Activated CD8-positive, alpha-beta memory T cell treated with anti-CD3 and anti-CD28 coated beads for 1 hour (primary cell): ENCODE measurements at places on chromosomes 2 and 18.

GRCh38 chr2:44902217-44903137 lies 39.0 kb upstream of the SIX3 start:
- DNase-seq, result no peak

DNA sequence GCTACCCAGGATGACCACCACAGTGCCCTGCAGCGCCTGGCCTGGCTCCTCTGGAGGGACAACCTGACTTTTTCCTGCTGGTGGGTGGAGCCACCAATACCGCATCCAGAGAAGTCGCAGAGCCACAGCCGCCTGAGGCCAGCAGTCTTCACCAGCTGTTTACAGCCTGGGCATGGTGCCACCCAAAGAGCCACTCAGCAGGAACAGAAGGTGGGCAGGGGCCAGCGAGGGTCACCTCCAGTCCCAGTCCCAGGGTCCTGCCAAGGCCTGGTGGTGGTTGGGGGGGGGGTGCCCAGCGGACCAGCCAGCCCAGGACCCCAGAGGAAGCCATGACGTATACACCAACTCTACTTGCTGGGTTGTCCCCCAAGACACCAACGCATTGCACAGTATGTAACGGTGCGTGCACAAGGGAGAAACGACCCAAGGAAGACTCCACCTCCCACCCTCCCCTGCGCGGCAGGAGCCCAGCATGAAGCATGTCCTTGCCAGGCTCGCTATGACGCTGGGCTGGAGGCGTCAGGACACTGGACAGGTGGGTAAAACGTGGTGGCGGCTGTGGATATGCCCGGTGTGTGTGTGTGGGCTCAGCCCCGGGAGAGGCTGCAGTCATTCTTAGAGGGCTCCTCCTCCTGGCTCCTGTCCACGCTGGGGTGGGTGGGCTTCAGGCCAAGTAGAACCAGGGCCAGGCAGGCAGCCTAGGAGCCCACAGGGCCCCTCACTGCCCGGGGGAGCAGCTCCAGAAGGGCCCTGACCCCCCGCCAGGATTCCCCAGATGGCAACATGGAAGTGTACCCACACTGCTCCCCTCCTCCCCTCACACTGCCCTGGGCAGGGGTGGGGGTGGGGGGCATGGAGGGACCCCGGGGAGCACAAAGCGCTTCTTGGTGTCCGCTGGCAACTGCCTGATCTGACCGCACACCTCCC lies 49.3 kb downstream of the HS6ST1 start:
- DNase-seq, result no peak

GRCh38 chr2:216392018-216392562 lies 19.8 kb upstream of the MARCHF4 start:
- DNase-seq, result no peak

- DNase-seq, result no peak
Measured at GRCh38 chr2:27306573-27307286, 1.5 kb downstream of the UCN start.

DNA sequence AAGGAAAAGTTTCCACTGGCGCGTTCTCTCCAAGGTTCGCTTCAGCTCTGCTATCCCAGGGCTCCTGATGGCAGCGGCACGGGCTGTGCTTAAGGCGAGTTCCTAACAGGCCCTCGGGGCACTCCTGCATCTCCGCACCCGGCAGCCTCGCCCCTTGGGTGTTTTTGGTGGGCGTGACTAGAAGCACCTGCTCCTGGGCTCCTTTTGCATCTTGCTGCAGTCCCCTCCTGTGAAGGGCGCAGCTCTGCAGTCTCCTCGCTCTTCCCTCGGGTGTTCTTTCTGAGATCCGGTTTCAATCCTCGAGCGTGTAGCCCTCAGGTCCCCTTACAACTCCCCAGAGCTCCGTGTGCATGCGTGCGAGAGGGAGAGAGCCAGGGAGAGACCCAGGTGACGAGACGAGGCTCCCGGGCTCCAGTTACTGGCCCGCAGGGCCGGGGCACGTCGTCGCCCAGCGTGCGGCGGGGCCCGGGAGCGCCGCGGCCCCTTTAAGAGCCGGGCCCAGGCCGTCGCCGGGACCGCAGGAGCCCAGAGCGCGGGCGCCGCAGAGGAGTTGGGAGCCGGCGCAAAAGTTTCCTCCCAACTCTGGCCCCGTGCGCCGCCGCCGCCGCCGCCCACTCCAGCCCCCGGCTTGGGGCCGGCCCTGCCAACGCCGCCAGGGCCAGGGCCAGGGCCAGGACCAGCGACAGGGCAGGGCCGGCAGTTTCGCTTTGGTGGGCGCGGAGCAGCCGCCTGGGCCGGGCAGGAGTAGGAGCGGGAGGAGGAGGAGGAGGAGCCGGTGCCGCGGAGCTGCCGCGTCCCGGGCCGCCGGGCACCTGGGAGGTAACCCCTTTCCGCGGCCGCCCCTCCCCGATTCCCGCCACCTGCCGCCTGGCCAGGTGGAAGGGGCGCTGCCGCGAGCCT lies at the start of gene PARD3B:
PARD3B (plus strand) TSS at position 515 of the 900 bp plus-strand sequence. CDS start 525 bp downstream, outside the sequence.
- no peak for DNase-seq

DNA sequence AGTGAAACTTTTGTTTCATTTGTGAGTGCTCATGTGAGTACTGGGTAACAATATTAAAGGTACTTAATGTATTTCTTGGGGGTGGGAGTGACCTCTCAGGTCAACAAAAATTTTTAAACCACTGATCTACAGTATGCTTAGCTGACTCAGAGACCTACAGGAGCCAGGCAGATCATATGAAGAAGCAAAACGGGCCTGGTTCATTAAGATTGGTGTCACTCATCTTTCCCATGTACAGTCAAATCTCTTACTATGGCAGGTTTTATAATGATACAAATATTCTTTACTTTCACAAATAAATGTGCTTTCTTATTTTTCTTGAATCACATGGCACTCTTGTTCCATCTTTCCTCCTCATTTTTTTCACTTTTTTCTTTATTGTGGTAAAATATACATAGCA lies 7.7 kb upstream of the TMSB10 start:
- no peak for DNase-seq

DNA sequence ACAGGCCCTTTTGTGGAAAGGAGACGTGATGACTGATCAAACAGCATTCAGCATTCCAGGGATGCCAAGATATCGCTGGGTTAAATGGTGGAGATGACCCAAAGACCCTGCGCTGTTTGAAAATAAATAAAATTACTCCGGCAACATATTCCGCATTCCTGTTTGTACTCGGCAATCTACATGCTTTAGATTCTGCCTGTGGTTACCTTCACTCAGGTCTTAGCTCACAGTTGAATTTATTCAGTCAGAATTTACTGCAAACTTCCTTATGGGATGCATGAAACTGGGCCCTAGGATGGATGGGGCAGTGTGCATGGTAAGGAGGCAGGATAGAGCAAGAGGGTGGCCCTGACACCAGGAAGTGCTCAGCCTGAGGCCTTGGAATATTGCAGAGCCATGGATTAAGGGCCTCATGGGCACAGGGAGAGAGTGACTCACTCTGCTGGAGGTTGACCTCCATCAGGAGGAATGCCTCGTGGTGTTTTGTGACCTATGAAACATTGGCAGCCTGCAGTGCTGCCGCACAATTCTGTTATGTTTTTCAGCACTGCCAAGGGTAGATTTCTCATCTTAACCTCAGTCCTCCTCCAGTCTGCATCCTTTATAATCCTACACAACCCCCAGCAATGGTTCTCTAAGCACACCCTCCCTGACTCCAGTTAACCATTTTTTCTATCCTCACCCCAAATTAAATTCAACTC lies 321.4 kb downstream of the IRS1 start:
- no peak for DNase-seq

DNA sequence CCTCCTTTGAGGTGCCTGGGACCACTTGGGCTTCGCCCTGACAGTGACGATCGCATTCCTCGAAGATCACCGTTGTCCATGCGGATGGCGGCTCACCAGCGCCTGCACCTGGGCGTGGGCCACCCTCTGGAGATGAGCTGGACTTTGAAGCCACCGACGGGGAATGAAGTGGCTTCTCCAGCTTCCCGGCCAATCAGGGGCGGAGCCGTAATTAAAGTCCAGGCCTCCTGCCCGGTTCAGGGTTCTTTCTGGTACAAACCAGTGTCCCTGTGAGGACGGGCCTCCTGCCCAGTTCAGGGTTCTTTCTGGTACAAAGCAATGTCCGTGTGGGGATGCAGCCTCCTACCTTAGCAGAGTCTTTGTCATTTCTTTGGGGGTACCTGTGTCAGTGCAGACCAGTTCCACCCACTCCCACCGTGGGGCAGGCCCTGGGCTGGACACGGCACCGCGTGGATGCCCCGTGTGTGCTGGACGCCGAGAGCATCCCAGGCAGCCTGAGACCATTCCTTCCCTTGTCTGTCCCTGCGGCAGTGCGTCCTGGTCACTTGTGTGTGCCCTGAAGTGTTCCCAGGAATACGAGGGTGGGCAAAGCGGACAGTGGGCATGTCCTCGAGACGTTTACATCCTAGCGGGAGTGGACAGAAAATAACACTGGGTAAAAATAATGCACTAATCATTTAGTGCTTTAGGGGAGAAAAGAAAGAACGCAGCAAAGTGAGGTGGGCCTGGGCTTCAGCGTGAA lies 55.0 kb downstream of the KCNG2 start:
- no peak for DNase-seq

DNA sequence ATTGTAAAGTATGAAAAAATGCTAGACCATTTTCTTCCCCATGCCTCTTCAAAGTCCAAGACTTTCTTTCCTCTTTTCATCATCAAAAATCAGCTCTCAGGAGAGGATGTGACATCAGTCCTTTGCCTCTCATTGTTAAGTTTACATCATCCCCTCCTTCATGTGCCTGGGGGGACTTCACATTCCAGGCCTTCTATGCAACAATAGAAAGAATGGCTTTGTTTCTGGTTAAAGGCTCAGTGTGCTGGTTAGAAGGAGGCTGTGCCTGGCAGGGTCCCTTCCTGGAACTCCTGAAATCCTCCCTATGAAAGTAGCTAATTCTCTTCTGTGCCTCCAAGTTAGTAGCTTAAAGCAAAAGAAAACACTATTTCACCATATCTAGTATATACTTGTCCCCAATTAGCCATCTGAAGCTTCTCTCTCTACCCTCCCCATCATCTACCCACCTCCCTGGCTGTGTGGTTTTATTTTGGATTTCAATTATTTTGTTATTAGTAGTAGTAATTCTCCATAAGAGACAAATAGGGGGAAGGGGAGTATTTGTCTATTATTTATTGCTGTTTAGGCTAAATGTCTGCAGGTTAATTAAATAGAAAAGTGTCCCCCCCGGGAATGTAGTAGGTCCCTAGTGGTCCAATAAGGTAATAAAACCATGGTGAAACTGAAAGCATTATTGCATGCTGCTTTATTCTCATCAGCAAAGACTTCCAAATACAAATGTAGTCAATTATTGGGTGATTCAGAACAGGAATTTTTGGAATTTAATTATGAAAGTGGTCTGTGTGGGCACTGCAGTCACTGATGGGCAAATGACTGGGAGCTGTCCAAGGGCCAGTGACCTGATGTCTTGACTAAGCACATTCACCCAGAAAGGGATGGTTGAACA lies 69.0 kb downstream of the CPO start:
- DNase-seq, result no peak

GRCh38 chr18:1480309-1480708 lies 575.6 kb downstream of the ADCYAP1 start:
- no peak for DNase-seq

GRCh38 chr2:120540719-120541552 lies 194.7 kb upstream of the GLI2 start:
- DNase-seq, result no peak

GRCh38 chr2:138267902-138268254 lies 233.7 kb upstream of the SPOPL start:
- DNase-seq, result no peak

DNA sequence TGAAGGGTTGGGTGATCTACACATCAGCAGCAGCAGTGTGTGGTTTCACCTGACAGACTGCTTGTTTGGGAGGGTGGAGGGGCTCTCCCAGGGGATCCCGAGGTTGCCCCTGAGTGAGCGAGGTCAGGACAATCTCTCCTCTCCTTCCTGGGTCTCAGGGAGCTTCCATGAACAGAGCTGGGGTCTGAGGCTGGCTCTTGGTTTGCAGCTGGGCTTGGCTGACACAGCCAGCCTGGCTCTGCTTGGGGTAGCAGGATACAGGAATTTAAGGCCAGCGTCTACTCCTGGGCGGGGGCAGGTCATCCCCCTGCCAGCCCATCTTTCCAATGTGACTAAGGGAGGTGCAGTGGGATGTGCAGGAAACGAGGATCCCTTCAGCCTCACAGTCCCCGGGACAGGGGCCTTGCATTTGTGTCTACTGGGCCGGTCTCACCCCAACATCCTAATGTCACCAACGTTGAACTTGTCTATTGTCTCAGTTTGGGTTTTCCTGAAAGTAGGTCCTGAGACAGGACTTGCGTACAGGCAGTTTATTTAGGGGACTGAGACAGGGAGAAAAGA lies 262.6 kb upstream of the HDAC4 start:
- DNase-seq, result no peak

DNA sequence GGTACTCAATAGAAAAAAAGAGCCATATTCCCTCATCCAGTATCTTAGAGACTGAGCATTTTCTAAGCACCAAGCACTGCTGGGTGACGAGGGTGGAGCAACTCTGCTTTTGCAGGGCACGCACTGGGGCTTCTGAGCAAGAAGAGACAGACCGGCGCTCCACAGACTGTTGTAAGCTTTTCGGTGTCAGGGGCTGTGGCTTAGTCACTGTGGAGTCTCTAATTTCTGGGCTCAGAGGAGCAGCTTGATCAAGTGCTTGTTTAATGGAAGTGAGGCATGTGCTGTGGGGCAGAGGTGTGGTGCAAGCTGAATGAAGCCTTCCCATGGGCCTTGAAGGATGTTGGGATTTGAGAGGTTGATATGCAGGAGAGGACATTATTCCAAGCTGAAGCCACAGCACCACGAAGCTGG lies 227.1 kb downstream of the MYCN start:
- DNase-seq, result no peak

DNA sequence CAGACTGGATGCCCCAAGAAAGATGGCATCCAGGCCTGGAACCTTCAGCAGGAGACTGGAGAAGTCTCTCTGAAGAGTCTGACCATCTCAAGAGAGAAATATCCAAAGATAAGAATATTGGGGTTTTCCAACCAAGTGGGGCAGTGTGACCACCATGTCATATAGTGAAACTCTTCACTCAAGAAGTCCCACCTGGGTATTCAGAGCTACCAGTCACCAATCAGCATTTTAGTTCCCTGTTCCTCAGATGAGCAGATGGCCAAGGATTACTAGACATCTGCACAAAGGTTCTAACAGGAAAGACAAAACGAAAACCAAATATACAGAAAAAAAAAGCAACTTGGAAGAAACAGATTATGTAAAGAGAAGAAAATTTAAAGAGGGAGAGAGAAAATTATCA lies 38.5 kb upstream of the CXCR4 start:
- no peak for DNase-seq

DNA sequence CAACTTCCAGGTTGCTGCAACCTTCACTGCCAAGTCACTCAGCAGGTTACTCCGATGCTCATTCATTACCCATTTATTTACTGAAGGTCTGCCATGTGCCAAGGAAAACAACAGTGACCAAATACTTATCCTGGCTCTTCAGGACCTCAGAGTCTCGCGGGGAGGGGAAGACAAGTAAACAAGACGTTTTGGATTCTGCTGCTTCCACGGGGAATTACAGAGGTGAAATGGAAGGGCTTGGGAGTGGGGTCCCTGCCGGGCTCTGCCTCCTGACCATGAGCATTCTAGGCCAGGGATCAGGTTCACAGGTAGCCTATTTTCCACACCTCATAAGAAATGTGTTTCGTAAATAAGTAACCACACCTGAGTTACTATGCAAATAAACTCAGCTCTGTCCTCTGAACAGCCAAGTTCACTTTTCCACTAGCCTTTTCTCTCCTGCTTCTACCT lies 68.1 kb downstream of the CLHC1 start:
- DNase-seq, result no peak

GRCh38 chr2:221397187-221397586 lies 174.9 kb downstream of the EPHA4 start:
- DNase-seq, result no peak
